ENCODE measurements at places on chromosomes 11 and 22.

DNA sequence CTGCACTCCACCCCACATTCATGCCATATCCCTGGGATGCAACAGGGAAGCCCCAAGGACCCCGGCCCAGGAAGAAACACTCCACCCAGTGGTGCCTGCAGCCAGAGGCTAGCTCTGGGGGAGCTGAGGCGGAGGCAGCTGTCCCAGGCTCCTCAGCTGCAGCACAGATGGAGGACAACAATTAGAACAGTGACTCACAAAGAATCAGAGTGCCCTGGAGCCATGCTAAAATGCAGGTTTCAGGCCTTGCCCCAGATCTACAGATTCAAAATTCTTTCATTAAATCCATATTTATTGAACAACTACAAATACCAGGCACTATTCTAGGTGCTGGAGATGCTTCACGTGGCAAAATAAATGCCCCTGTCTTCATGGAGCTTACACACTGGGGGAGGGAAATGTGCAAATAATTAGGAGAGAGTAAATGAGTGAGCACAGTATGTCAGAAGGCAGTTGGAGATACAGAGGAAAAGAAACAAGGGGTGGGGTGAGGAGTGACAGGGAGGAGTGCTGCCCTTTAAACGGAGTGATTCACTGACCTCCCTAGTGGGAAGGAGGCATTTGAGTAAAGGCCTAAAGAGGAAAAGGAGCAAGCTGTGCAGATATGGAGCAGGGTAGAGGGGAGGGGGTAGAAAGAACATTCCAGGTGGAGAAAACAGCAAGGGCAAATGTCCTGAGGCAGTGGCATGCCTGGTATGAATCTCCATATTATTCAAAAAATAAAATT, 73.3 kb upstream of the CSNK2A3 start:
- no peak for DNase-seq

DNA sequence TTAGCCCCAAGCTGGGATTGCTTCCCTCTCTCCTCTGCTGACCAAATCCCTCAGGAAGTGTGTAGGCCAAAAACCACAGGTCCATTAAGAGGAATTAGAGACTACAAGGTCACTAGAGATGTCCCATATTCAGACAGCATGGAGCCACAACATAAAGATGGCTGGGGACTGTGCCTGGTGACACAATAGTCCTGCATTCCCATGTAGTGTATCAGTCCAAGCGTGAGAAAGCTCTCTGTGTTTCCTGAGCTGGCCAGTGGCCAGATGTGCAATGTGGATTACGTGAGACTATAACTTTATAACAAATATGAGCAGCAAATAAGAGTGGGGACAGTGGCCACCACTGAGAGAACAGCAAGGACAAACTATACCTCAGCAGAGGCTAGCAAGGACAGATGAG, 7.6 kb upstream of the MS4A10 start:
- DNase-seq, result peak; percentile 78

- no peak for DNase-seq
These were observed 354 bp downstream of the POLR2L start for GRCh38 chr11:841981-842369.

GRCh38 chr11:44096360-44097185, 1.1 kb downstream of the EXT2 start:
- no peak for DNase-seq

- DNase-seq, result no peak
These were observed 24.8 kb downstream of the CASP4 start for GRCh38 chr11:104943561-104943960.

DNA sequence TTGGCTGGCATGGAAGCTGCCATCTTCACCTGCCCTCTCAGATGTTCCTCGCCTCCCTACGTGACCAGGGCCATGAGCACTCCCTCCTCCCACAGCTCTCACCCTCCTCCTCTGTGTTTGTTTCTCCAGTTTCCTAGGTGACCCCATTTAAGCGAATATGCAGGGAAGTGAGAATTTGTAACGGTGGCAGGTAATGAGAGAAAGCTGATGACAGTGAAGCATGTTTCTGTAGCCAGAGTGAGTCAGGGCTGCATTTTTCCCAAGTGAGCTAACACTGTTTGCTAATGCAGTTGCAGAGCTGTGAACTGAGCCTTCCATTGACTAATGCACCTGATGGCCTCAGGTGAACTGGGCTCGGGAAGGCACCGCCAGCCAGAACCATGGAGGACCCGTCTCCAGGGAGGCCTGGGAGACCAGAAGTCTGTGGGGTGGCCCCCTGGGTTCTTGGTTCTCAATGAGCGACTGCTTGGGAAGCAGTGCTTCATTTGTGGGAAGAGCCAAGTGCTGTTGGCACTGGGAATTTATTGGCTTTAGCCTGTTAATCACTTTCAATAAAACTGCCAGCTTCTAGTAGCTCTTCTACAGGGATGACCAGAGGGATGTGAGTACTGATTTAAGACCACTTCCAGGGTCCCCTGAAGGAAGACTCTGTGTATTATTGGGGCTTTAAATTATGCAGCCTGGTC, 64.5 kb downstream of the BARX2 start:
- no peak for DNase-seq

- peak; percentile 90 for DNase-seq
These were observed 91.1 kb upstream of the KCNA4 start for GRCh38 chr11:30107899-30108298.

- DNase-seq, result peak; percentile 61
These were observed 13.8 kb downstream of the UQCR10 start for GRCh38 chr22:29780748-29781676.

DNA sequence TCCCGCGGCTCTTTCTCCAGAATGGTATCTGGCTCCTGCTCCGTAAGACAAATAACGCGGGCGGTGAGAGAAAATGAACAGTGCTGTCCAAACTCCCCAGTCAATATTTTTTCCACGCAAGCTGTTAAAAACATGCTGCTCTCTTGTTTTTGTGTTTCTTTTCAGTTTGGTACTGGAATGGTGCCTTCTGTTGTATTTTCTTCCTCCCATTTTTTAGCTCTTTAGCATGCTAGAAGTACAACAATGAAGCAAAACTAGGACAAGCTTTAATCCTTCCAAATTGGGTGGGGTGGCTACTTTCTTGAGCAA, 599 bp upstream of the PPP2R1B start:
- no peak for DNase-seq

GRCh38 chr11:46357483-46357936, 10.2 kb downstream of the DGKZ start:
- DNase-seq, result no peak

GRCh38 chr11:77470504-77470903, 3.4 kb downstream of the PAK1 start:
- DNase-seq, result no peak

DNA sequence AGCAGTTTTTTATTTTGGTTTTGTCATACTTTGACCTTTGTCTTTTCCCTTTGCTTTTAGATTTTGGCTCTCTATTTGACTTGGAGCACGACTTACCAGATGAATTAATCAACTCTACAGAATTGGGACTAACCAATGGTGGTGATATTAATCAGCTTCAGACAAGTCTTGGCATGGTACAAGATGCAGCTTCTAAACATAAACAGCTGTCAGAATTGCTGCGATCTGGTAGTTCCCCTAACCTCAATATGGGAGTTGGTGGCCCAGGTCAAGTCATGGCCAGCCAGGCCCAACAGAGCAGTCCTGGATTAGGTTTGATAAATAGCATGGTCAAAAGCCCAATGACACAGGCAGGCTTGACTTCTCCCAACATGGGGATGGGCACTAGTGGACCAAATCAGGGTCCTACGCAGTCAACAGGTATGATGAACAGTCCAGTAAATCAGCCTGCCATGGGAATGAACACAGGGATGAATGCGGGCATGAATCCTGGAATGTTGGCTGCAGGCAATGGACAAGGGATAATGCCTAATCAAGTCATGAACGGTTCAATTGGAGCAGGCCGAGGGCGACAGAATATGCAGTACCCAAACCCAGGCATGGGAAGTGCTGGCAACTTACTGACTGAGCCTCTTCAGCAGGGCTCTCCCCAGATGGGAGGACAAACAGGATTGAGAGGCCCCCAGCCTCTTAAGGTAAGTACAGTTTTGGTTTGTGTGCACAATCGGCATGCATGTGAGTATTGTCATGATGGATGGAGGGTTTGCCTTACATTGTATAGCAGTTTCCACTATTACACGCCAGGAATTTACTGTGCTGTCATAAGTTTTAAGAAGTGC, 25.0 kb downstream of the EP300 start:
- no peak for DNase-seq

- DNase-seq, result peak; percentile 73
These were observed 1.2 kb upstream of the ARHGEF12 start for GRCh38 chr11:120334894-120335462.

DNA sequence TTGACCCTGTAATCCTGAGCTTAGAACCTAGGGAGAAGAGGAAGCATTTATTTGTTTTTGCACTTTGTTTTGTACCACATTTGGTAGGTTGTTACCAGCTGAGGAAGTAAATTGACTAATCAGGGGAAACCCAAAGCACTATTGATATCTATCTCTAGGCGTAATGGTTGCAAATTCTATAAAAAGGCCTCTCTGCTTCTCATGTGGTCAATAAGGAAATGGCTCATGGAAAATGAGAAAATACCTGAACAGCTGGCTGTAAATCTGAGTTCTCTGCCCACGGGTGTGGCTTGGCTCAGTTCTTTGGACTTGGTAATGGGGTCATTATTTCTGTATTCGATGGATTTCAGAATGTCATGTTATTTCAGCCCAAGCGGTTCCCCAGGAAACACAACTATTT, 42.4 kb downstream of the BARX2 start:
- DNase-seq, result no peak

DNA sequence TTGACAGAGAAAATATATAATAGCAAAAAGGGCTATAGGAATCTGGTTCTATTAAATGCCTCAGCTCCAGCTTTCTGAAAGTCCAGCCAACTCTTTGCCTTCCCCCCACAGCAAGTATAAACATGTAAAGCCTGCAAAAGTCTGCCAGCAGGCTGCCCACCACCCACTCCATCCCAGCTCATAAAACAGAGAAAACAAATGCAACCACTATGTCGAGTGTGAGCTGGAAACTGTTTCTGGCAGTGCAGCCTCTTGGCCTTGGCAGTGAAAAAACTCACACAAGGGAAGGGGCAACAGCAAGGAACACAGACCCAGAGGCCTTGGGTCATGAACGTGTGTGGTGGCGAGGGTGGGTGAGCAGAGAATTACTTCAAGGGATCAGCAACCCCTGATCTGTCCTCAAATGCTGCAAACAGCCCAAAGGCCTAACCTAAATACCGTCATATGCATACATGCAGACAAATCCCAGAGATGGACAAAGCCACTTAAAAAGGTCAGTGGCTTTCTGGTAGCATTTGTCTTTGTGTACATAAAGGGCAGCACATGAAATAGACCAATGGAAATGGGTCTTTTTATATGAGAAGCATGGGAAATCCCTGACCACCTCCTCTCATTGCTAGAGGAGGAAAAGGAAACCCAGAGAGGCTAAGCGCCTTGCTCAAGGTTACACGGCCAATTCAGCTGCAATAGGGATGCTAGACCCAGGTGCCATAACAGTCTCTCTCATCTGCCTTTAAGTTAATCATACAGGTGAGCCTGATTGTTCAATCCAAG, 74.8 kb downstream of the NAT10 start:
- no peak for DNase-seq

DNA sequence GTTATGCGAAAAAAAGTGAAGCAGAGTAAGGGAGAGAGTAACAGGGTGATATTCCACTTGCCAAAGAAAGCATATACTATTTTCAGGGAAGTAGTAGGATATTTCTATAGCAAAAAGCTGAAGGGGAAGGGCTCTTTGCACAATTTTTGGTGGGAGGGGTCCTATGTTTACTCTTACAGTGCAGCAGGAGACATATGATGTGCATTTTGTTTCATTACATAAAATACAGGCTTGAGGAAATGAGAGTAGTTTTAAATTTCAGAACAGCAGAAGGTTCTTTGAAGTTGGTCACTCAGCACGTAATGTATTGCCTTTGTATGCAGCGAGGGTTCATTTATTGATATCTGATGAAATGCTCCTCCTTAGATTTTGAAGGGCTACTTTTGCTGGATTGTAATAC, 3.1 kb upstream of the PIK3IP1 start:
- DNase-seq, result no peak

DNA sequence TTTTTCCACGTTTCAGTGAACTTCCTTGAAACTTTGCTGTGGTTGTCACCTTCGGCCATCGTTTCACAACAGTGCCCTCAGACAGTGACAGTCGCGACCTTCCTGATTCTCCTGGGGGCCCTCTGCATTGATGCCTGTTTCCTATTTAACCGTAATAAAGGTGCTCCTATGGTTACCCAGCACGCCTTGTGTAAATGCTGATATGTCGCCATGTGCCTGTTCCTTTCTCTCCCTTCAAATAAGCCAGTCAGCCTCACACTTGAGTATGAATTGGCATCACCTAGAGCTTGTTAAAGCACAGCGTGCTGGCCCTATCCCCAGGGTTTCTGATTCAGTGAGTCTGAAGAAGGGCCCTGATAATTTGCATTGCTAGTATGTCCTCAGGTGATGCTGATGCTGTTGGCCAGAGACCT, 104.8 kb downstream of the MICAL2 start:
- DNase-seq, result no peak

DNA sequence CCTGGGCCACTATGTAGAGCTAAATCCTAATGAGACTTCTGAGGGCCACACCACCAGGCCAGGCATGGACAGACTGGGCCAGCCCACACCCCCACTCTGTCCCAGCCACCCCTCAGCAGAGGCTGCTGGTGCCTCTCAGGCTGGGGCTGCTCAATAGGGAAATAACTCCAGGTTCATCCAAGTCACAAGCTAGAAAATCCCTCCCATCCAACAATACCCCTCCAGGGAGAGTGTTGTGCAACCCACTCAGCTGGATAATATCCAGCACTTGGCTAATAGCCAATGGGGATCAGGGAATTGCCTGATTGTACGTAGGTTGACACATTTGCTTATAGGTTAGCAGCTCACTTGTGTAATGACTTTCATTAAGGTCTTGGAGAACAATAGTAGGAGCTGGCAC, 64.1 kb upstream of the WNT11 start:
- peak; percentile 51 for DNase-seq

DNA sequence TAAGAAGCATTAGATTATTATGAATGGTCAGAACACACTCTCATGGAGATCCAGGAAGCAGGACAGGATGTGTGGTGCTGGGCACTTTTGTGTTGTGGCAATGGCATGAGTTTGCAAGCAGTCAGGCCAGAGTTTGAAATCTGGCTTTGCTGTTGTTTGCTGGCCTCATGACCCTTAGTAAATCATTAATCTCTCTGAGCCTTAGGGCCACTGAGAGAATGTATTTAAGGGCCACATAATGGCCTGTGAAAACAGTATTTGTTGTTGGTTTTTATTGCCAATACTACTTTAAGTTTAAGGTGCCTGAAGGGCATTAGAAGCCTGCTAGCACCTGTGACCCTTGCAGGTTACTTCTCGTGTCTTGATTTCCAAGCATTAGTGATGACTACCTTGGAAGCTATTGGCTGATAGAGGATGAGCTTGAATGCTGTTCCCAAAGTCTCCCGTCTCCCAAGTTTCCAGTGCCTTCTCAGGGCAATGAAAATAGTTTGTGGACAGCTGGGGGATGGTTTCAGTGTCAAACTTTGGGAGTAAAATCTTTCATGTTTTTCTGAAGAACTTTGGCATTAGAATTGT, 24.6 kb downstream of the STIM1 start:
- no peak for DNase-seq

- DNase-seq, result no peak
These were observed 54.8 kb downstream of the UVRAG start for GRCh38 chr11:75869661-75870455.

DNA sequence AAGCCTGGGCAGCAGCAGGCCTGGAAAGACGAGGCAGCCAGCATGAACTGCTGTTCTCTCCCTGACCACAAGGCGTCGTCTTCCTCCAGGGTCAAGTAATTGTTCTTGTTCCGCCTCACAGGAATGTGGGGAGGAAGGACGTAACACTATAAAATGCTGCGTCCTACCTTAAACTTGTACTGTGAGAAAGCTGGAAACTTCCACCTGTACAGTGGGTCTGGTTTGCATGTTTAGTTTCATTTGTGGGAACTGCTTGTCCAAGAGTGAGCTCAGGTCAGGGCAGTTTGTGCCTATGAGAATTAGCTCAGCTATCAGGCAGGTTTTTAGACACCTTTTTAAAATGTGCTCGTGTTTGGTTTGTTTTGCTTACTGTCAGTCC, 55.2 kb downstream of the PANX1 start:
- DNase-seq, result peak; percentile 14
